Activated CD4-positive, CD25-positive, alpha-beta regulatory T cell treated with anti-CD3 and anti-CD28 coated beads, Interleukin-2, amount 50 U/mL, for 16 hours (primary cell): ENCODE measurements at places on chromosomes 13 and 19.

- DNase-seq = no peak
Measured at GRCh38 chr13:71605744-71606143, 261.3 kb downstream of the DACH1 start.

DNA sequence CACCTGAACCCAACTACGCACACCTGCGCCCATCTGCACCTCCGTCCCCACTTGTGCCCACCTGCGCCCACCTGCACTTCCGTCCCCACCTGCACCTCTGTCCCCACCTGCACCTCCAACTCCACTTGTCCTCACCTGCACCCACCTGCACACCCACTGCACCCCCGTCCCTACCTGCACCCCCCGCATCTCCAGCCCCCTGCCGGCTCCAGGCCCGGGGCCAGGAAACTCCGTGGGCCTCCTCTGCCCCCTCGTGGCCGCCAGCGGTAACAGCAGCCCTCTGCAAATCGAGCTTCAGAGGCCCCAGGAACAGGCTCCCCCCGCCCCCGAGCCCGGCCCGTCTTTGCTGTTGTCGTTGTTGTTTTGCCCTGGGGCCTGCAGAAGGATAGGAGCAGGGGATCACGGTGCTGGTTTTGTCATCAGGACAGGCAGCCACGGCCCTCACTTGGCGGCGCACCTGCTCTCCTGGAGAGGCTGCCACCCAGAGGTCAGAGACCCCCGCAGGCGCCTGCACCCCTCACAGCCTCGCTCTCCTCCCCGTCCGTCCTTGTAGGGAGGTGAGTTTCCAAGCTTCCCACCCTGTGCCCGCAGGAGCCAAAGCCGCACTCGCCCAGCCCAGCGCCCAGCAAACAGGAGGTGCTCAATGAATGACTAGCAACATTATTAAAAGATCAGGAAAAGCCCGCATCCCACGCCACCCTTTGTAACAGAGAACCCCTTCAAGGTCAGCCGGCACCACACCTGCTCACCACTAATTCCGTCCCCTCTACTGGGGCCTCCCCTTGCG is 65.4 kb downstream of the GNG7 start:
- DNase-seq = peak; percentile 38

DNA sequence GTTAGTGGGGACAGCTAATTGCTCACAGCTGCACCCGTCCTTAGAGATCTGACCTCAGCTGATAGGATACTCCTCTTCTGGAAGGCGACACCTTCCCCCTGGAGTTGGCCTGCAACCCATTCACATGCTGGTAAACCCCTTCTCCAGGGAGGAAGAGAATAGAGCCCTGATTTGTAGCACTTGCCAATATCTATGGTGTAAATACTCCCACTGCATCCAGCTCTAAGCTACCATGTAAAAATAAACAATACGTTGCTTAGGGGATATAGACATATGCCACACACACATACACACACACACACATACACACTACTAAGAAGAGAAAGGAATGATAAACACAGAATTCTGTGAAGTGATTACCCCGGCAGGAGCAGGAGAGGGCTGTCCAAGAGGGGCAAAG is 49.4 kb upstream of the KCTD15 start:
- DNase-seq = no peak

GRCh38 chr13:32165796-32166195 is 134.2 kb downstream of the FRY start:
- DNase-seq = no peak

- DNase-seq = no peak
Measured at GRCh38 chr19:51161867-51162496, 19.9 kb downstream of the SIGLEC7 start.

DNA sequence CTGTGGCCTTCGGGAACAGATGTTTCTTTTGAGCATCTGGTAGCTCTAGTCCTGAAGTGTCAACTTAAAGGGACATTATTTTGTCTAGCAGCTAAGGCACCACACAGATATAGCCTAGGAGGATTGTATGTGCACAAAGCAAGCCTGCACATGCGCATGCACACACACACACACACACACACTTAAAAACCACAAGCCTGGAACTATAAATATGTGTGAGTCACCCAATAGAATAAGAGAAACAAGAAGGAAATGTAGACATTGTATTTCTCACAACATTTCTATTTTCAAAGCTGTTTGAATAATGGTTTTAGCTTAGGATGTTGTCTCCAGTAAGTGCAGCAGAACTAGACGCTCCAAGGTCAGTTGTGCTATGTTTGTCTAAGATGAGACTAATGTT is 516.5 kb downstream of the SUCLA2 start:
- no peak for DNase-seq

DNA sequence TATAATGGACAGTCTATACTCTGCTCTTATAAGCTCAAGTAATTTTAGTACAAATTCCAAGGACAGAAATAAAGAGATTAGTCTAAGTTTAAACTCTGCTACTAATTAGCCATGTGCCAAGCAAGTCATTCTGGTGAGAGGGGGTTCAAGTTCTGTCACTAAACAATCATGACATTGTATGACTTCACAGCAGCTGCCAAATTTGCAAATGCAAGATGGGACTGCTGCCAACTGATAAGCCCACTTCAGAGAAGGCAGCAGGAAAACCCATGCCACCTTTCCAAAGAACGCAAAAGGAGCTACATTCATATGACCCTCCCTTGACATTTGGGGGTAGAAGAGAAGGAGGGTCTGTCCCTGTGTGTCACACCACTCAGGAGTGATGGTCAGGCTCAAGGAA is 60.7 kb upstream of the RFXAP start:
- no peak for DNase-seq
